ENCODE measurements at places on chromosomes 1 and 21. TPM values are rescaled to one million over a fixed set of nuclear protein-coding genes. Genes with fewer than 3 reads are reported as not detected.

CR1L gene
- not detected for total RNA-seq

THEM5 gene
- 0.98 TPM for total RNA-seq

VAV3 gene
- 67.5 TPM for total RNA-seq

LORICRIN gene
- not detected for total RNA-seq

SLC44A3 gene
- total RNA-seq: 6.6 TPM

GJB3 gene
- total RNA-seq: 24.6 TPM

PTGFR gene
- 4.4 TPM for total RNA-seq

TFF2 gene
- not detected for total RNA-seq

C1orf122 gene
- total RNA-seq: 51.8 TPM

ELF3 gene
- 287 TPM for total RNA-seq

ACTRT2 gene
- total RNA-seq: not detected
